ENCODE measurements at places on chromosomes 2 and 18.

DNA sequence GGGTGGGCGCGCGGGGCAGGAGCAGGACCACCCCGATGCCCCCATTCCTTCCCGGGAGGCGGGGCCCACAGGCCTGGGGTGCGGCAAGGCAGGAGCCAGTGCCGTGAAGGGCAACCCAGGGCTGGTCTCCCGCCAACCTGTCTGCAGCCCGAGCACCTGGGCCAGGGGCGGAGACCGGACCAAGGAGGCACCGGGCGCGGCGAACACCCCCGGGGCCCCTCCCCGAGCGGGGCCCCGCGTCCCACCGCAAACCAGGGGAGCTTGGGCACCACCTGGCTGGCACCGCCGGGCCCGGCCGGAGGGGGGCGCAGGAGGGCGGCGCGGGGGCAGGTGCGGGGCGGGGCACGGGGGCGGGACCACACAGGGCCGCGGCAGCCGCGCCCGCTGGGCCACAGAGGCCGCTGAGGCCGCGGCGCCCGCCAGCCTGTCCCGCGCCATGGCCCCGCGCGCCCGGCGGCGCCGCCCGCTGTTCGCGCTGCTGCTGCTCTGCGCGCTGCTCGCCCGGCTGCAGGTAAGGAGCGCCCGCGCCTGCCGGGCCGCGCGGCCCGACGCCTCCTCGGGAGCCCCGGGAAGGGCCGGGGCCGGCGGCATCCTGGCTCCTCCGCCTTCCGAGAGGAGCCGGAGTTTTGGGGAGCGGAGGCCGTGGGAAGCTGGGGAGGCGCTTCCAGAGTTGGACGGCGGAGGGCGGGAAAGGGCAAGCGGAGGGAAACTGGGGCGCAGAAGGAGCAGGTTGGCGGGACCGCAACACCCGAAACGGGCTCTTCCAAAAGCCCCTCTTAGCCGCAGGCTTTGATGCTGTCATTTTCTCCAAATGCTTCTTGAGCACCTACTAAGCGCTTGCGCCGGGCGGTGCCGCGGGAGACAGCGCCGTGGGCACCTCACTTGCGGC is at the start of gene TNFRSF11A:
Gene TNFRSF11A (plus strand): TSS at position 394 of the 889 bp plus-strand sequence. CDS start 43 bp downstream, at position 437.
- no peak for DNase-seq

DNA sequence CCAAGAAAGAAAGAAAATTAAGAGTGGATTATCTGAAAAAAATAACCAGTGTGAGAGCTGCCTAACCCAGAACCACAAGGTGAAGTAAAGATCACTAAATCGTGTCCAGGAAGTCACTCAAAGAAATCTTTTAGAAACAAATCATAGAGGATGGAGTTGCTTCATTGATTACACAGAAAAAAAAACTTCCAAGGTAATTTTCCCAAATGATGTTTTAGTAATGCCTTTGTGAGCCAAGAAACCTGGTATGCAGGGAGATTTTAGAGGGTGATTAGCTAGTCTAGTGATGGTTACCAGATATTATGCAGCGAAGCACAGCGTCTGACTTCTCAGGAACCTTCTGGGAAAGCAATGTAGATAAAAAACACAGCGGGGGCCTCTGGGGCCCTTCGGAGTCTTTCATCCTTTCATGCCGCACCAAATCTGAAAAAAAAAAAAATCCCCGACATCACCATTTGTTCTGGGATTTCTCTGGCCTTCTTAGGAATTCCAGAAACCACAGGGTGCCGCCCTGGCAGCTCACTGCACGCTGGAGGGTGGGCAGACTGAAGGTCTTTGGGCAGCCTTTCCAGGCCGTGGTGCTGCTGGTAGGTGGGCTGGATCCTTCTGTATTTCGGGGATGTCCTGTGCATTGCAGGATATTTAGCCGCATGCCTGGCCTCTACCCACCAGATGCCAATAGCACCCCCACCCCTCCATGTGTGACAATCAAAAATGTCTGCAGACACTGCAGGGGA is 17.3 kb downstream of the ALPK2 start:
- DNase-seq: no peak

DNA sequence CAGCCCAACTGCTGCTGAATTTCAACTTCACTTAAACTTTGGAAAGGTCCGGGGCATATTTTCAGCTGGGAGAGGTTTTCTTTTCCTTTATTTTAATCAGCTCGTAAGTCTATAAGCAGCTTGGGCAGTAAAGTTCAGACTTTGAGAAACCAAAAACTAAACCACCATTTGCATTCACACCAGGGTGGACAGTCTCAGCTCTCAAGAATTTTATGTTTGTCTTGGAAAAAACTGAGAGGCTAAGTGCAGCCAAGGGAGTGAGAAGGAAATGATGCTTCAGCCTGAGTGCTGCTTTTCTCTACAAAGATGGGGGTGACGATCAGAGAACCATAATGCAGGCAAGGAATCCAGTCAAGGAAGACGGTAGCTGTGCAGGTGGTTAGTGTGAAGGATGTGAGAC is 30.2 kb downstream of the MCFD2 start:
- DNase-seq: no peak

- DNase-seq: no peak
Measured at GRCh38 chr2:46146866-46147502, 150.2 kb upstream of the EPAS1 start.

DNA sequence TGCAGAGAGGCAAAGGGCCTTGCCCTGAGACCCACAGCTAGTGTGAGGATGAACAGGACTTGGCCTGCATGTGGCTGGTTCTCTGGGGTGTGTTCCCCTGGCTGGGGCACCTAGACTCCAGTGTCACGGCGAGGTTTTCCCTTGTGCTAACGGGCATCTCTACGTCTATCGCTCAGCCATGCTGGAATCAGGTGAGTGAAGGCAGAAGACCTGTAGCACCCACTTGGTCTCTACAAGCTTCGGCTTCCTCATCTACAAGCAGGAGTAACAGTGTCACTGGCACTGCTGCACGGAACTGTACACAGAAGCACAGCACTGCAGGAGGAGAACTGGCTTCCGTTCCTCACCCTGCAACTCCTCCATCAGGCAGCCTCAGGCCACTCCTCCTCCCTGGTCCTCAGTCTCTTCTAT is 30.6 kb downstream of the HS1BP3 start:
- no peak for DNase-seq

DNA sequence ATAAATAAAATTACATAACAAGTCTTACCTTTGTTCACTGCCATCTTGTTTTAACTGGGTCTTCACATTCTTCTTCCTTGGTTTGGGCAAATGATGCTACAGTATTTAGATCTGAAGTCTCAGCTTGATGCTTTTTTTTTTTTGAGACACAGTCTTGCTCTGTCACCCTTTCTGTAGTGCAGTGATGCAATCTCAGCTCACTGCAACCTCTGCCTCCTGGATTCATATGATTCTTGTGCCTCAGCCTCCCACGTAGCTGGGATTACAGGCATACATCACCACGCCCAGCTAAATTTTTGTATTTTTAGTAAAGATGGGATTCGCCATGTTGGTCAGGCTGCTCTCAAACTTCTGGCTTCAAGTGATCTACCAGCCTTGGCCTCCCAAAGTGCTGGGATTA is 53.2 kb upstream of the MAT2A start:
- no peak for DNase-seq

DNA sequence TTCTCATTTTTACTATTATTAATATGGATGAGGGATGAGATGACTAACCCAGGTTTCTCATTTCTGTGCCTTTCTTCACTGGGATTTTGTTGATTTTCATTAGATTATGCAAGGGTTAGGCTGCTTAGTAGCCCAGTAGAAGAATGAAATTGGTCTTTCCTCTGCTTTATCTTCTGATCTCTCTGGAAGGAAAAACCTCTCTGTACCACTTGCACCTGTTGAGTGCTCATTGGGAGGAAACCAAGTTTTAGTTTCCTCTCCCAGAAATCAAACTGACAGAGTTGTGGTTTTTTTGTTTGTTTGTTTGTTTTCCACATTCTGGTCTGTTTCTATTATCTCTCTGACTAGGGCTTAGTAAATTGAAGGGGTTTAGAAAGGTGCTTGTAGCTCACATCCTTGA is 60.8 kb downstream of the KIAA1328 start:
- no peak for DNase-seq

- no peak for DNase-seq
Measured at GRCh38 chr2:56040189-56040588, 116.6 kb upstream of the EFEMP1 start.

DNA sequence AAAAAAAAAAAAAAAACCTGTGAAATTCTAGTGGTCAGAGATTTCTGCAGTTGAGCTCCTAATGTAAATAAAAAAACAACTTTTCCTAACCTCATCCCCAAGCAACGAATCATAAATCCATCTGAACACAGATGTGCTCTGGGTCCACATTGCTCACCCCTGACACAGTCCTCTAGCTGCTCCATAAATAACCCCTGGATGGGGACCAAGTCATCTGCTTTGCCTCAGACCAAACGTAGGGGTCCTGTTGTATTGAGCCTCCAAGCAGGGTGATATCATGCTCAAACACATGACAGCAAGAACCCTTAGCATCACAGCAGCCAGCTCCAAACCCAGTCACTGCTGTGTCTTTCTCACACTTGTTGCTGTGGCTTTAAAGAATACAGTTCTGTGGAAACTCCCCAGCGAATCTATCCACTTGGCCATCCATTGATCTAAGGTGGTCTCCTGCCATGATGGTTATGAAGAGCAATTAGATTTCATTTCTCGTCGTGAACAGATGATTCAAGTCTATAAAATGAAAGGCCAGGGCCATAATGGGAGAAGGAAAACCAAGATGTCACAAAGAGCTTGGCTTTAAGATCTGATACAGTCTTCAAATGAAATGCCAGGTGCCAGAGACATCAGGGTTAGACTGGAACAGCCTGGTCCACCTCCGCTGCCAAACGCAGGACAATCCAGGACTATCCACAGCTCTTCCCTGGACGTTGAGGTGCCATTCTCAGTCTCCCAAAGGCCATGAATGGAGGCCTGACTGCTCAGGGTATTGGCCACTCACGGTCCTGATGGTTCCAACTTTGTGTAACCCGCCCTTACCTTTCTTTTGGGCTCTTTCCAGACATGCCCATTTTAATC is 39.0 kb downstream of the TBC1D8 start:
- peak; percentile 42 for DNase-seq

DNA sequence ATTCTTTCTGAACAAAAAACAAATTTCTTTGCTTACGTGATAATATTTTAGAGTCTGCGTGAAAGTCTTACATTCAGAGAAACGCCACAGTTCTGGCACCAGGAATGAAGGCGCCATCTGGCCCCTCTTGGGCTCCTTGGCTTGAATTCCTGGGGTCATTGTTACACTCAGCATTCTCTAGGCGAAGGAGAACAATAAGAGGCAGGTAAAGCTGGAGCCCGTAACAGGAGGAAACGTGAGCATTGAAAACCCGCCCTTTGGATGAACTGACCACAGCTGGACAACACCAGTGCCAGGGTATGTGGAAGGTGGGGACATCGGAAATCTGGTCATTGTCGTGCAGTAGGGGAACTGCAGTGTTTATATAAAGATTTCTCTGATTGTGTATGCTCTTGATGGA is 144.8 kb downstream of the RNF152 start:
- no peak for DNase-seq

DNA sequence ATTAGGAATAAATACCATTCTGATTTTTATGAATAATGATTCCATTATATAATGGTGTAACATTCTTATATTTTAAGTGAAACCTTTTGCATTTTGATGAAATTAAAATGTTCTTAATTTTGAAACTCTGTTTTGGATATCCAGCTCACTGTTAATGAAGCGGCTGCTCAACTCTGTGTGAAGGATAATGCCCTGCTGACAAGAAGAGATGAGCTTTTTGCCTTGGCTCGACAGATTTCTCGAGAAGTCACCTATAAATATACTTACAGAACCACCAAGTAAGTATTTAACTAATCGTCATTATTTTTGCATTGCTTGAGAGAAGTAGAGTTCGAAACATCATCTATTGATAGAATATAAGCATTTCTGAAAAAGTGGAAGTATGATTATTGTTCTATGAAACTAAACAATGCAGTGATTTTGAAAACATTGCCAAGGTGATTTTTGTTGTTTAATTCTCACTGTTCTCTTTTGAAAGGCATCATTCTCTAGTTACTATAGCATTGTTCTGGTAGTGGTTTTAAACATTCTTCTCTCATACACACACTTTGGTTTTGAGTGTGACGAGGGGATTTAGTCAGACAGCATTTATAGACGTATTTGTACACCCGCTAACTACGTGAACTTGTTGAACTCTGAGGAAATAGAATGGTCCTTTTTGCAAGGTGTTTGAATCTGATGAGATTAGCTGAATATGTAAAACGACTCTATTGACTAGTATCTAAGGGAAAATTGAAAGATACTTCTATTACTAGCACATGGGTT is 21.5 kb downstream of the NAB1 start:
- DNase-seq: no peak

DNA sequence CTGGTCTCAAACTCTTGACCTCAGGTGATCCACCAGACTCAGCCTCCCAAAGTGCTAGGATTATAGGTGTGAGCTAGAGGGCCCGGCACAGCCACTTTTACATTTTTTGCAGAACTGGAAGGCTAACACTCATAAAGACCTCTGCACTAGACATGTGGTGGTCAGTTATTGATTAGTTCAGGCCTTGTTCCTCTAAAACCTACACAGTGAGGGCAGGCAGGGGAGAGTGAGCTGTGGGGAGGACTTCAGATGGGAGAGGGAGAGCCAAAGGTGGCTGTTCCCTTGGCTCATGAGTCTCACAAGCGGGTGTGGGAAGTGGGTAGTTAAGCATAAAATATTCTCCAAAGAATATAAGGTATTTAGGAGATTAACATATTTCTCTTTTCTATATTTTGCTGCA is 29.3 kb upstream of the ACYP2 start:
- DNase-seq: no peak

GRCh38 chr18:2964361-2965010 is 48.5 kb downstream of the LPIN2 start:
- no peak for DNase-seq

DNA sequence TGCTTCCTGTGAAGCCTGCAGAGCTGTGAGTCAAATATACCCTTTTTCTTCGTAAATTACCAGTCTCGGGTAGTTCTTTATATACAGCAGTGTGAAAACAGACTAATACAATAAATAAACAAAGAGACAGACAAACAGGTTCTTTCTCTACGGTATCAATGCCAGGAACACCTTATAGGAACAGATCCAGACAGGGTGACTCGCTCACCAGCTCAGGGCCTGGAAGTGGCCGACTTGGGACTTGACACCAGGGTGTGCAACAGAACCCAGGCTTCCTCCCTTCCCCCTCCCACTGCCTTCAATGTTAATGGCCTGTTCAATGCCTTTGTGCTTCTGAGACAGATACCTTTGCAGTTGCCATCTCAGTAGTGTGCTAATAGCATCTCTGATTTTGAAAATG is 309.5 kb downstream of the ALK start:
- no peak for DNase-seq

DNA sequence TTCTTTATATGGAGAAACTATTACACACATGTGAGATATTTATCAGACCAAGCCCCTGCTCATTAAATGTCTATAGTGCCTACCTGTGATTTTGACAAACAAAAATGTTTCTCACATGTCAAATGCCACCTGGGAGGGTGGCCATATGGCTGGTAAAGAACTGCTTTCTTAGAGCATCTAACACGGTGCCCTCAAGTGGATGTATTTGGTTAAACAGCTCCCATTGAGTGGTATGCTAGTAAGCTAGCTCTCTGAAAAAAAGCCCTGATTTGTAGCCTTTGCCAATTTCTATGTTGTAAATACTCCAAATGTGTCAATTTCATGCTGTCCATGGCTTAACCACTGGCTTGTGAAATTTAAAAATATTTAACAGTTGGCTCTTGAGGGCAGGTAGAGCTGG is 94.6 kb downstream of the PMAIP1 start:
- no peak for DNase-seq

GRCh38 chr2:71647356-71647755 is 194.0 kb downstream of the DYSF start:
- no peak for DNase-seq

- DNase-seq: no peak
Measured at GRCh38 chr18:9927392-9928063, 13.7 kb downstream of the VAPA start.
